Neuronal stem cell (in vitro differentiated cells): ENCODE measurements at places on chromosomes 7 and 10.

GRCh38 chr7:137343281-137343841 lies at the start of gene PTN:
PTN (minus strand) TSS chr7:137343733; CDS start chr7:137254973, 88,760 bp downstream.
- peak; percentile 78 for DNase-seq

- DNase-seq: no peak
Observed at GRCh38 chr10:58672845-58673244, 160.2 kb downstream of the BICC1 start.

DNA sequence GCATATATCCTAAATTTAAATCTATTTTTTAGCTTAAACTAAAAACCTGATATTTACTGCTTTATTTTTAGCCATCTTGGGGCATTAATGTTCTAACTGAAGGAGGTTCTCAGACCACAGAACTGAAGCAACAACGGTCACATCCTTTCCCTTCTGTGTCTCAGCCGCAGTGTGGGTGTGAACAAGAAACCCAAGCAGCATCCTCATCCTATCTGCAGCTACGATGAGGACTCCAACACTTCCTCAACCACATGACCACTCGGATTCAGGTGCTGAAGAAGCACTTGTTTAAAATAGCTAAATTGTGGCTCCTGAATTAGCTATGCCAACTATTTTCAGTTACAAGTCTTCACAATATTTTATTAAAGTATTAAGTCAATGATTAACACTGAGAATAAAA lies 5.3 kb downstream of the ESYT2 start:
- no peak for DNase-seq

GRCh38 chr10:119100434-119101238 lies 3.3 kb upstream of the DENND10 start:
- no peak for DNase-seq

GRCh38 chr7:2299131-2299829 lies 15.0 kb downstream of the SNX8 start:
- no peak for DNase-seq

DNA sequence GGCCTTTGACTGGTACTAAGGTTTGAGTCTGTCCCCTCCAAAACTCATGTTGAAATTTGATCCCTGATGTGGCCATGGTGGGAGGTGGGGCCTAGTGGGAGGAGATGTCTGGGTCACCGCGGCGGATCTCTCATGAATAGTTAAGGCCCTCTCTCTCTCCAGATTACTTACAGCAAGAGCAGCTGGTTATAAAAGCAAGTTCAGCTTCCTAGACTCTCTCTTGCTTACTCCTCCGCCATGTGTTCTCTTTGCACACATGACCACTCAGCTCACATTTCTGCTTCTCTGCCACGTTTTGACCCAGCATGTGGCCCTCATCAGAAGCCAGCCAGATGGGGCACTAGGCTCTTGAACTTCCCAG lies 29.9 kb upstream of the ZMIZ1 start:
- DNase-seq: peak; percentile 44

- no peak for DNase-seq
Observed at GRCh38 chr10:121437596-121437995, 160.6 kb downstream of the FGFR2 start.

GRCh38 chr10:15113766-15114165 lies 16.6 kb downstream of the RPP38 start:
- no peak for DNase-seq

- DNase-seq: no peak
Observed at GRCh38 chr7:86454753-86455152, 189.0 kb upstream of the GRM3 start.

DNA sequence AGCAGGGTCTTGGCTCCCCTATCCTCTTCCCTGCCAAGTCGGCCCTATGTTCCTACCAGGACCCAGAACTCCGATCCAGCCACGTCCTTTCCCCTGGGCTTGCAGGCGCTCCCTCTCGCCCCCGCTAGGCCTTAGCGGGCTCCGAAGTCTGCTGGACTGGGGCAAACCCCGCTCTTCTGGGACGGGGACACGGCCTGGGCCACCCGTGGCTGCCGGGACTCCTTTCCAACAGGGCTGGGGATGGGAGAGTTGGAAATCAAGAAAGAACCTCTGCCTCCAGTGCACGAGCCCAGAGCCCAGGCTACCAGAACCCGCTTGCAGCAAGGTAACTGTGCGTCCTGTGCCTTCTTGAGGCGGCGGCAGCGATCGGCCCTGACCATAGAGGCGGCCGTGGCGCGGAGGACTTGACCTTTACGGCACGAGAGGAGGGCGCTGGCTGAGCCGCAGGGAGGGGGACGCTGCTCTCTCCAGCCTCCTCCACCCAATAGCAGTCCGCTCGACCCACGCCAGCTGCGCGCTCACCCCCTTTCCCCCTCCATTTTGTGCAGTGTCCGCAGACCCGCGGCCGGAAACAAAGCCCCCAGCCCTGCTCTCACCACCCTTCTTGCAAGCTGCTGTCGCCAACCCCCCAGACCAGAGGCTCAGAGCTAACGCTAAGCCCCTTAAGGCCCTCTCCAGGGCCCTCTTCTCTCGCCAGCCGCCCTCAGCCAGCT lies 7.0 kb upstream of the HOXA11 start:
- no peak for DNase-seq

DNA sequence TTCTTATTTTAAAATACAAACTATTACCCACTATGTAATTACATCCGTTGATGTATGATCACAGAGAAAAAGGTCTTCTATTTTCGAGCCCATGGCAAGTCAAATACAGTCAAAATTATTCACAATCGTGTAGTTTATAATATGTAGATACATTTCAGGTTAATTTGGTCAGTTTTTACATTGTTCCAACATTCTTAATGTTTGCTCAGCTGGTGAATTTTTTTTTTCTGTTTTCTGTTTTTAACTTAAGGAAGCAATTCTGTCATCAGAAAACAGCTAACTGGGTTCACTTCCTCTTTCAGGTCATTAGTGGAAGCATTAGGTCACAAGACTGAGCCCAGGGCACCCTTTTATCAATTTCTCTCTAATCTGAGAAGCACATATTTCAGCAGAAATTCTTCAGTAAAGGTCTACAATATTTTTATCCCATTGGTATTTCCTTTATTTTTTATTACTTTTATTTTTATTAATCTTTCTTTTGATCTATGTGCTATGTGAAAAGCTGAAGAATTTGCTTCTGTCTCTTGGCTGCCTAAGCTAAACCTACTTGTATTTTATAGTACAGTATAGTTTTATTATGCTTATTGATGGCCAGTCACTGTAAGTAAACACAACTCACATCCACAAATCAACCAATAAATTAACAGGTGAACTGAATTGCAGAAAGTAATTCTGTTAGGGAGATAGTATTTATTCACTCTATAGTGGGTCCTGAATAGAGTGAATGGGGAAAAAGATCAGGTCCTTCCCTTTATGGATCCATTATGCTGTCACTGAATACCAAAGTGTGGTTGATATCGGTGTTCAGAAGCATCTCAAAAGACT lies 84.6 kb downstream of the ICA1 start:
- no peak for DNase-seq

- DNase-seq: no peak
Observed at GRCh38 chr7:26507108-26507987, 215.7 kb downstream of the SNX10 start.
